ENCODE measurements at places on chromosomes 3 and 15.

- no peak for DNase-seq
Observed at GRCh38 chr3:10334459-10334858, 13.5 kb upstream of the SEC13 start.

- DNase-seq: no peak
Observed at GRCh38 chr15:70535071-70535954, 228.0 kb downstream of the UACA start.

DNA sequence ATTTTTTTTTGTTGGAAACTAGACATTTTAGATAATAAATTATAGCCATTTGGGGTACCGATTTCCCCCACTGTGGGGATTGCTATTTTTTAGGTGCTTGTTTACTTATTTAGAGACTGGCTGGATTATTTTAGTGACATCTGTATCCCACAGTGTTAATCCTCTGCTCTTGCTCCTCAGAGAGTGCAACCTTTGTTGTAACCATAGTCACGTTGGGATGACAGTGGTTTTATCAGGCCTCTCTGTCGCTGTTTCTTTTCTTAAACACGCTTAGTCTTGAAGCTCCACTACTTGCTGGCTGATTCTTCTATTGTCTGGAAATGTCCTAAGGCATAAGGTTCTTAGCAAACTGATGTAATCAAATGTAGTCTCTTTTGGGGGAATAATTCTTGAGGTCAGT lies 451.6 kb upstream of the SEMA6D start:
- DNase-seq: no peak

- no peak for DNase-seq
Observed at GRCh38 chr3:124391774-124392173, 338.5 kb upstream of the UMPS start.

DNA sequence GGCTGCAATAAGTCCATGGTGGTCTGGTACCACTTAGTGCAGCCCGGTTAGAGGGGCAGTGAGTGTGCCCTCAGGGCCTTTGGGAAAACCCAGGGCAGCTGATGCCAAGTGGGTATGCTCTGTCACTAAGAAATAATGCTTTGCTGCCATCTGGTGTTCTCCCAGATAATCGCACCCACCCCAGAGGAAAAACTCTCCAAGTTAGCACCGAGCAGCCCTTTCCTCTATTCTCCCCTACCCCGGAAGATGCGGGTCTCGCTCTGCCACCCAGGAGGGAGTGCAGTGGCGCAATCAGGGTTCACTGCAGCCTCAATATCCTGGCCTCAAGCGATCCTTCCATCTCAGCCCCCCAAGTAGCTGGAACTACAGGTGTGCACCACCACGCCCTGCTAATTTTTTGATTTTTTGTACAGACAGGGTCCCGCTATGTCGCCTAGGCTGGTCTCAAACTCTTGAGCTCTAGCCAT lies 21.3 kb upstream of the DAPK2 start:
- DNase-seq: no peak

DNA sequence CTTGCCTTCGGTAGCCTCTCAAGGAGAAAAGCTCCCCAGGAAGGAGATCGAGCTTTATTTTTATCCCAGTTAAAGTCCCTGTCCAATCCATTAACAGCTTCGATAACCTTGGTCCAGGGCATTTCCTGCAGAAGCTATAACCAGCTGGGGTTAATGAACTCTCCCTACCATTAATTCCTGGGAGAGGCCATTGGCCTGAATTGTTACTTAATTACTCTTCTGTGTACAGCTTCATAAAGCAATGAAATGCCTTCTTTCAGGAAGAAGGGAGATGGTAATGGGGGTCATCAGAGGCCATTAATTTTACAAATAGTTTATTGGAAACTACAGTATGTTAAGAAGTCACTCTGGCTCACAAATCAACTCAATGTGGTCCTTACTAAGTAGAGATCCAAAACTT lies 1.9 kb upstream of the TMCO5A start:
- no peak for DNase-seq

GRCh38 chr3:123644358-123644757 lies 59.5 kb upstream of the HACD2 start:
- DNase-seq: no peak

- DNase-seq: no peak
Observed at GRCh38 chr3:63911509-63911872, 692 bp downstream of the SCAANT1 start.

DNA sequence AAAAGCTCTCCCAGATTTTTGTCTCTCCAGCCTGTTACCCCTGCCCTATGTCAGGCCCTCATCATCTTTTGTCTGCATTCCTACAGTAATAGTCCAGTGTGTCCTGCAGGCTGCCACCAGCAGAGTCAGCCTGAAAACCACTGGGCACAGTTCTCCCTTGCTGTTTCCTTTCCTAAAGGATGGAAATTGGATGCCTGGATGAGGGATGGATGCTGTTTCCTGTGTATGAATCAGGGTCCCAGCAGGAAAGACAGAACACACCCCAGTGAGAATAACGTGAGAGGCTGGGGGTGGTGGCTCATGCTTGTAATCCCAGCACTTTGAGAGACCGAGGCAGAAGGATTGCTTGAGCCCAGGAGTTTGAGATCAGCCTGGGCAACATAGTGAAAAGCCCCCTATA lies 3.3 kb upstream of the SNX33 start:
- DNase-seq: no peak

DNA sequence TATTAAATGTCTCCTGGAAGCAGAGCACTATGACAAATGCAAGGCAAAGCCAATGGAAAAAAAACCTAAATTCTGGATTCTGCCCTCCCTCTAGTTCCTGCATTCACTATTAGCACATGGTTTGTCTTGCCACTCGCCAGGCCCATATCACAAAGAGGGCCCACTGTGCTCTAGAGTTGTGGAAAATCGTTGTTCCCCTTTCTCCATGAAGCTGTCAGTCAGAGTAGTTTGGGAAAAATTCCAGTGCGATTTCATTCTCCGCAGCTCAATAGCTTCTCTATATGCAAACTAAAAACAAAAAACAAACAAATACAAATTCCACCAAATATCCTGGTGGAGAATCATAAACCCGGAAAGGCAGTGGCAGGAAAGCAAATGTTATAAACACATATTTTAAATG lies 77.3 kb downstream of the RORA start:
- DNase-seq: no peak

DNA sequence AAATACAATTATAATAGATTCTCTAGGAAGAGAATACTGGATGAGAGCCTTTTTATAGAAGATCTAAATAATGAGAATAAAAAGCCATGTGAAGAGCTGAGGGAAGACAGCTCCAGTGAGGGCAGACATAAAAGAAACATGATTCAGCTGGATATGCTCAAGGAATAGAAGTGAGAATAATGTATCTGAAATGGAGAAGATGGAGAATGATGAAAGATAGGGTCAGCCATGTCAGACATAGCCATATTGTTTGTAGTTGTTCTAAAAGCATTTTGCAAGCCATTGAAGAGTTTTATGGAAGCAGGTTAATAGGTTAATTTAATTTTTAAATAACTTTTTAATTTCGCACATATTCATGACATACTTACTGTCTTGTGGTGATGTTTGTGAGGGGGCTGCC lies 713.5 kb upstream of the ARPP21 start:
- no peak for DNase-seq

GRCh38 chr3:68328049-68328448 lies 604.3 kb downstream of the TAFA4 start:
- DNase-seq: no peak

- DNase-seq: no peak
Observed at GRCh38 chr15:70770863-70771262, 7.5 kb upstream of the UACA start.

DNA sequence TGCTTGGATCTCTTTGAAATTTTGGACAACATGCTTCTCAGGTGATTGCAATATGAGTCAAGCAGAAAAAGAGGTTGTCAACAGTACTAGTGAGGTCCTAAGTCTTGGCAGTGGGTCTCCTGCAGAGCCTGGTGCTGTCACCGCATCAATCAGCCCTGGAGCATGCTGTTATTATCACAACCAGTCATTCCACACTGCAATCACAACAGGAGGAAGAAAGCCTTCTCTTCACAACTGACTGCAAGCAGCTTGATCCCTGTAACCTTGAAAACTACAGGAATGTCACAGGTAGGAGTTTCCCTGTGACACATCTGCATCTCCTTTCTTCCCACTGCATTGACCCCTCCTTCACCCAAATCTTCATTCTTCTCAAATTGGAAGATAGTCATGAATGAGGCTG lies 451.1 kb upstream of the ATP11B start:
- no peak for DNase-seq

DNA sequence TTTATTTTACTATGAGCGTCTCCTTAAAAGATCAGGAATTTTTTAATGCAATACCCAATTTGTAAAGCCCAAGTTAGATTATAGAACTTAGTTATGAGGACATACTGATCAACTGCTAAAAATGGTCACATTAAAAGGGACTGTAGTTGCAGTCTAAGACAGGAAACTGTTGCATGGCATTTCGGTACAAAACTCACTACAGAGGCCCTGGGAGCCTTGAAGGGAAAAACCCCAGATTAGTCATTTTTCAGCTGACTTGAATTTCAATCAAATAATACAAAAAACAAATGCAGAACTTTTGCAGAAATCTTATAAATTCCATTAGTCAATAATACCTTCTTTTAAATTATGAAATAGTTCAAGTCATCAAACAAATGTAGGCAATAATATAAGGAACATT lies 6.9 kb upstream of the PTX3 start:
- no peak for DNase-seq

GRCh38 chr3:175399156-175399840 lies 540.2 kb downstream of the NAALADL2 start:
- no peak for DNase-seq

DNA sequence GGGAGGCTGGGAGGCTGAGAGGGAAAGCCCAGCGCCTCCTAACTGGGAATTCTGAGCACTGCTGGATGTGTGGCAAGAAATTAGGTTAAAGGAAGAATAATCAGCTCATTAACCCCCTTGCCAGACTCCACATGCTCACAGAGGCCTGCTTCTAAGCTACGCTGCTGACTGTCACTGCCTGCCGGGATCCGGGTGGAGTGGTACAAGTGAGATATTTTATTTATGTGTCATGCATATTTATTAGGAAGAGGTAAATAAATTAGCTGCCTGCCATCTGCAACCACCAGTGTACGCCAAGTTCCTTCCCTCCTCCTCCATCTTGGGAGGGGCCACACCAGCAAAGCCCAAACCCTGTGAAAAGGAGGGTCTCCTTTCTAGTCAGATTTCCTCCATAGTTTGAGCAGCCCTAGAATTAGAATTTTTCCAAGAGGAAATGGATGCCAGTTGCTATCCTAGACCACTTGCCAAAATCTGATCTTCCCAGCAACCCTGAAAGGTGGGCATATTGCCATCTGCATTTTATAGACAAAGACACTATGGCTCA lies 43.5 kb upstream of the GRIP2 start:
- no peak for DNase-seq

DNA sequence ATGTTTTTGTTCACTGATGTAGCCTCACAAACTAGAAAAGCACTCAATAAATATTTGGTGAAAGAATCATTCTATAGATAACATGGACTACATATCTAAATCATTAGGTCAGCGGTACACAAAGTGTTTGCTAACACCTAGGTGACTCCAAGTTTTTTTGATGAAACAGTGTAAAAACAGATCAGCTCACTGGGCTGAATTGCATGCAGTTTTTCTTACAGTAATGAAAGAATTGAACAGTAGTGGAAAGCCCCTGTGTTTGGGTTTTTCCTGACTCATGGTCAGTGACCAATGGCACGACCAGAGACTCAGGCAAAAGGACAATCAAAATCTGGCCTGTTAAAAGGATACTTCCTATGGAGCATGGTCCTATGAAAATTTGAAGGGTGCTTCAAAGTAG lies 384.3 kb upstream of the EPHA6 start:
- no peak for DNase-seq

DNA sequence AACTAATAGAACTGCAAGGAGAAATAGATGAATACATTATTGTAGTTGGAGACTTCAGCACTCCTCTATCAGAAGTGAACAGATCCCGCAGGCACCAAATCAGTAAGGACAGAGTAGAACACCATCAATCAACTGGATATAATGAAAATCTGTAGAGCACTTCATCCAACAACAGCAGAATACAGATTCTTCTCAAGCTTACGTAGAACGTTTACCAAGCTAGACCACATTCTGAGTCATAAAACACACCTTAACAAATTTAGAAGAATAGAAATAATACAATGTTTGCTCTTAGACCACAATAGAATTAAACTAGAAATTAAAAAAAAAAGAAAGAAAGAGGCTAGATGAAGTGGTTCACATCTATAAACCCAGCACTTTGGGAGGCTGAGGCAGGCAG lies 70.7 kb upstream of the NEDD4 start:
- DNase-seq: no peak

GRCh38 chr3:134369861-134370596 lies 4.2 kb downstream of the AMOTL2 start:
- DNase-seq: no peak

DNA sequence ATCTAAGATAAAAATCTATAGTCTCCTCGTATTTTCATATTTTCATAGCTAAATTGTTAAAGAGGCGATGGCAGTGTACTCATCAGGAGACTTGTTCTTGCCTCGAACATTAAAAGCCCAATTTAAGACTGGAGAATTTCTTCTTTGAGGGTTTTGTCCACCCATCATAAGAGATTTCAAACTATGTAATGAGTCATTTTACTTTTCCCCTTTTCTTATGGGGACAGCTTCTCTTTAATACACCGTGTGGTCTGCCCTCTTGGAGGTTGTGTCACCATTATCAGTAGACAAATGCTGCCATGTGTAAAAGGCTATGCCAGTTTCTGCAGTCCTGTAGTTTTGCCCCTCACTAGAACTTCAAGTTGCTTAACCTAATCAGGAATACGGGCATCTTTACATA lies 16.9 kb downstream of the TGFBR2 start:
- DNase-seq: no peak

DNA sequence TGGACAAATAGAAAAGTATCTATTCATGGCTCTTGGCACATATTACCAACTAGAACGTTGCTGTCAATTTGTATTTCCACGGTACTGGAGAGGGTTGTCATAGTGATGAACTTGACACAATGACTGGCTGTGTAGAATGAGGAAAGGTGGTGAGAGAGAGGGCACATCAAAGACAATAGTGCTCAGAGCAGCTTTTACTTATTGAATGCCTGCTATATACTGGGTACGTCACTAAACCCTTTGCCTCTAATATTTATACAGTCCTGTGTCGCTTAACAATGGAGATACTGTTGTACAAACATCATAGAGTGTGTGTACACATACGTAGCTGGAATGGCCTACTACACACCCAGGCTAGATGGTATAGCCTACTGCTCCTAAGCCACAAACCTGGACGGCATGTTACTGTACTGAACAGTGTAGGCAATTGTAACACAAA lies 8.3 kb downstream of the TMPRSS7 start:
- no peak for DNase-seq

- no peak for DNase-seq
Observed at GRCh38 chr15:74376226-74376625, 8.8 kb upstream of the CYP11A1 start.

GRCh38 chr15:99929266-99929665 lies 196.0 kb upstream of the LYSMD4 start:
- DNase-seq: no peak

All from cortex of kidney (tissue), 1 donor.